ENCODE measurements at places on chromosomes 11 and 22.

DNA sequence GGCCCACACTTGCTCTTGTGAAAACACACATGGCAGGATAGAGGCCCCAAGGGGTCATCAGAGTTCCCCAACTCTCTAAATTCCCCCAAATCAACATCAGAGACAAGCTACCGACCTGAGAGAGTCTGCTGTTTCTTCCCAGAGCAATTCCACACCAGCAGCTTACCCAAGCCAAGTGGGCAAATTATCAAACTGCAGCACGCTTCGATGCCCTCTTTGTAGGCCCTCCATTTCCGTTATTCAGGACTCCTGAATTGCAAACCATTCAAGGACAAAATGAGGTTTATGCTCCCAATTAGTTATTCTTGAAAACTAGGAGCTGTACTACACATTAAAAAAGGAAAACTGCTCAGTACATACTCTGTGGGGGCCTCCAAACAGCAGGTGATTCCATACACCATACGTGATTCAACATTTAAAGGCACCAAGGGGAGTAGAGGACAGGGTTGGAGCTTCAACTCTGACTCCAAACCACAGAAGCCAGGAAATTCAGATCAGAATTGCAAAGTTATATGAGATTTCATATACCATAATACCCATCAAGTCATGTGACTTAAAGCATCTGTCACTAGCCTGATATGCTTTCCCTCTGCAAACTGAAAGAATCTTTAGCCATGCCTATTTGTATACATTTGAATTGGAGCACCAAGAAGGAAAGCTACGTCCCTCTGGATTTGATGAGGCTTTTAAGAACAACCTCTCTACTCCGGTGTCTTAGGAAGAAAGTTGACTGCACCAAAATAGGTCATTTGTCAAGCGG lies 234.8 kb downstream of the CADM1 start:
- no peak for DNase-seq

GRCh38 chr11:15764326-15764725 lies 592.0 kb downstream of the SOX6 start:
- DNase-seq = no peak

- no peak for DNase-seq
Observed at GRCh38 chr11:102237096-102237735, 80.1 kb upstream of the BIRC3 start.

GRCh38 chr11:22151649-22152197 lies 41.2 kb upstream of the ANO5 start:
- DNase-seq = no peak

DNA sequence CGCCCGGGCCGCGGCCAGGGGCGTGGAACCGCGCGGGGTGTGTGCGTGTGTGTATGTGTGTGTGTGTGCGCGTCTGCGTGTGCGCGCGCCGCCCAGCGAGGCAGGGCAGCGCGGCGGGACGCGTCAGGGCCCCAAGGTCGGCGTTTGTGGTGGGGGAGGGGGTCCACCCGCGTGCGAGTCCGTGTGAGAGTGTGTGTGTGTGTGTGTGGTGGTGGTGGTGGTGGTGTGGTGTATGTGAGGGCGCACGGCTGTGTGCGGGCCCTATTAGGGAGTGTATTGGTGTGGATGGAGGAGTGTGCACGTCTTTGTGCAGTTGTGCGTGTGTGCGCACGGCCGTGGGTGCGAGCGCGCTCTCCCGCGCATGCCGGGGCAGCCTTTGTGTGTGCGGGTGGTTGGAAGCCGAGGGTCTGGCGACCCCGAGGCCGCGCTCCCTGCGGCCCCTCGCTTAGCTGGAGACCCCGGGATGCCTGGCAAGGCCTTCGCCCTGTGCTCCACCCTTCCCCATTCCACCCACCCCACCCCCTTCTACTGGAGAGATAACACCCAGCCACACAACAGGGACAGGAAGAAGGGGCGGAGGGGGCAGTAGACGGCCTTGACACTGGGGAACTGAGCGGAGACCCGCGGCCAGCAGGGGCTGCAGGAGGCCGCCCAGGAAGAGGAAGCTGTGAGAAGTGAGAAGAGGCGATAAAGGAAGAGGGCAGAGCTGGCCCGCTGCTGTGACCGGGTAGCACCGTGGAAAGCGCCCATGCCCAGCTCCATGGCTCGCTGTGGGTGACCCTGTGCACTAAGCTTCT lies 528 bp upstream of the ARRB1 start:
- DNase-seq = peak; percentile 73

DNA sequence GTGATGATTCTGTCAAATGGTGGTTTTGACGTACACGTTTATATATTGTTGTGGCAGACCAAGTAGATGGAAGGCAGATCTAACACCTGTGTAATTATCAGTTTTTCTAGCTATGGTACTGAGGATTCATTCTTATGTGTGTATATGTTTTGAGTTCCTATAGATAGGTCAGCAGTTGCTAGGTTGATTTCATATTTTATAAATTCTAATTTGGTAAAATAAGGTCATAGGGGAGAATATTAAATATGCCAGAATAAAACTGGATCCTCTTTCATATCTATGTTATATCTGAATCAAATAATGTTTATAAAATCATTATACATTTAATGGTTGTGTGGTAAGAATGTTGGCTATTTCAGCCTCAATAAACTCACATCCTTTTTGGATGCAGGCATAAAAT lies 27.6 kb downstream of the HIPK3 start:
- no peak for DNase-seq

DNA sequence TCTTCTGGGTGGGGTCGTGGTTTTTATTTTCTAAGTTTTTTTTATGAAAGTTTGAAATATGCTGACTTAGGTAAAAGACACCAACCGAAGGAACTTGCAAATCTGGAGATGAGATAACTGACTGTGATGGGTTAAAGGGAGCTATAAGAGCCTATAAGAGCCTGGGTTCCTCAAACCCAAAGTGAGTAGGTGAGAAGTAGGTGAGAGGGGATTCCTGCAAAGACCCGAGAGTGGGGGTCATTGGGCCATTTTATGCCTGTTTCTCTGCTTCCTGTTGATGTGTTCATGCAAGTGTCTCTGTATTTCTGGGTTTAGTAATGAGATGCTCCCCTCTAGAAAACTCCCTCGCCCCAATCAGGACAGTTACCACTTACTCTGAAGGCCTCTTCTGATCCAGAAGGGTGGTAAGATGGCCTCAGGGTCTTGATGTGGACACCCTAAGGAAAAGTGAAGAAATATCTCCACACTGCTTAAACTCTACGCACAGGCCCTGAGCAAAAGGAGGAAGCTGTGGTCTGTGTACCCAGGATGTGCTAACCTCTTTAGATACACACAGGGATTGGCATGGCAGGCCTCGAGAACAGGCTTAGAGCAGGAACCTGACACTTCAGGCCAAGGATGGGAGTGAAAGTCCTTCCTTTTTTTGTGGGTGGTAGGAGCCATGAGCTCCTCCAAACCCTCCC lies 1.8 kb downstream of the FLI1 start:
- DNase-seq = no peak

DNA sequence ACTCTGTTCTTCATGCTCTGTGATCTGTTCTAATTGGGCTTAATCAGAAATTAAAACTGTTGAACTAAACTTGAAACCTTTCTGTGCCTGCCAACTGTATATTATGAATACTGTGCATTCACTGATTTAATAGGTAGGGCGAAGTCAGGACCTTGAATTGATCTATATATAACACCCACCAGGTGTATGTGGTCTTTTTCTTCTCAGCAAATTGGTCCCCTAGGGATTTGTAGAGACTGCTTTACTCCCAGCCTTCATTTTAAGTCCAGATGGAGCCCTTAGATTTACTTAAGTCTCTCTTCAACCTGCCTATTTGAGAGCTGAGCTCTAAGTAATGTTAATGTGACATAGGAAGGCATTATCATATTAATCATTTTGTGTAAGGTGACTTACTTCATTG lies 257.5 kb downstream of the TMEM135 start:
- no peak for DNase-seq

DNA sequence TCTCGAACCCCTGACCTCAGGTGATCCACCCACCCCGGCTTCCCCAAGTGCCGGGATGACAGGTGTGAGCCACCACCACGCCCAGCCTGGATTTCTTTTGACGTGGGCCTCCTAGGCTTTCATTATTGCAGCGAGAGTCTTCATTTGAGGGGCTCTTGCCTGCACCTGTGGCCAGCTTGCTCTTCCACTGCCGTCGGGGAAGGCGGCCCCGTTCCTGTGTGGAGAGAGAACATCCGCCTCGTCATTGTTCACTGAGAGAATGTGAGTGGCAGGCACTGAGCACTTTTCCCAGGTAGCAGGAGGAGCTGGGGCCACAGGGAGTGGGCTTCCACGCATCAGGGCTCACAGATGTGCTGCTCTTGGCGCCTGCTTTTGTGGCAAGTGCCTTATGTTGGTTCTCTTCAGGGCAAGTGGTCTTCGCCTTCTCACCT lies 365.0 kb downstream of the TBC1D22A start:
- DNase-seq = no peak

All from activated CD8-positive, alpha-beta memory T cell treated with anti-CD3 and anti-CD28 coated beads, Interleukin-2, amount 50 U/mL, for 48 hours (primary cell).